AG20443 (cell line): ENCODE measurements at places on chromosomes 16 and 17.

DNA sequence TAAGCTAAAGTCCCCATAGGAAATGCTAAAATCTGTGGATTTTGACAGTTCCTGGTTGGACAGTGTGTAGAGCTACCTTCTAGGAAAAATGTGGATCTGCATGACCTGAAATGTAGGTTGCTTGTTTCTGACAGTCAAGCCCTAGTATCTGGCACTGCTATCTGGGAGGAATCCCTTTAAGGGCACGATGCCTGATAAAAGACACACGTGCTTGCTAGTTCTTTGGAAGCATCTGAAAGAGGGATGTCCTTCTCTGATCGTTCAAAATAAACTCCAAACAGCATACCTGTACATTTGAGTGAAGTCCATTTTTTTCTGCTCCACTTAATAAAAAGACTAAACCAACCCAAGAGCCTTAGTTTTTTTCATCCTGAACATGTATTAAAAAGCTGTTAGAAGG lies 101.3 kb downstream of the CDK5R1 start:
- no peak for DNase-seq

DNA sequence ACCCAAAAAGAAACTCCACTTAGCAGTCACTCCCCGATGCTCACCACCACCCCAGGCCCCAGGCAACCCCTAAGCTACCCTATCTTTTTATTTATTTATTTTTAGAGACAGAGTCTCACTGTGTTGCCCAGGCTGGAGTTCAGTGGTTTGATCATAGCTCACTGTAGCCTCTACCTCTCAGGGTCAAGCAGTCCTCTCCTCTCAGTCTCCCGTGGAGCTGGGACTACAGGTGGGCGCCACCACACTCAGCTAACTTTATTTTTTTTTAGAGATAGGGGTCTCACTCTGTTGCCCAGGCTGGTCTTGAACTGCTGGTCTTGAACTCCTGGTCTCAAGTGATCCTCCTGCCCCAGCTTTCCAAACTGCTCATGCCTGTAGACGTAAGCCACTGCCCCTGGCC lies 14.7 kb upstream of the GLIS2 start:
- no peak for DNase-seq

DNA sequence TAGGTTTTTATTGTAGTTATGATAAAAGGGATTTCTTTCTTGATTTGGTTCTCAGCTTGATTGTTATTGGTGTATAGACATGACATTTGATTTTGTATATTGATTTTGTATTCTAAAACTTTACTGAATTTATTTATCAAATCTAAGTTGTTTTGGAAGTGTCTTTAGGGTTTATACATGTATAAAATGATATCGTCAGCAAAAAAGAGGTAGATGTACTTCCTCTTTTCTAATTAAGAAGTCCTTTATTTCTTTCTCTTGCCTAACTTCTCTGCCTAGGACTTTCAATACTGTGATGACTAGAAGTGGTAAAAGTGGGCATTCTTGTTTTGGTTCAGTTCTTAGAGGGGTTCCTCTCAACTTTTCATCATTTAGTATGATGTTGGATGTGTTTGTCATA lies 487.3 kb upstream of the KIF2B start:
- DNase-seq: no peak

DNA sequence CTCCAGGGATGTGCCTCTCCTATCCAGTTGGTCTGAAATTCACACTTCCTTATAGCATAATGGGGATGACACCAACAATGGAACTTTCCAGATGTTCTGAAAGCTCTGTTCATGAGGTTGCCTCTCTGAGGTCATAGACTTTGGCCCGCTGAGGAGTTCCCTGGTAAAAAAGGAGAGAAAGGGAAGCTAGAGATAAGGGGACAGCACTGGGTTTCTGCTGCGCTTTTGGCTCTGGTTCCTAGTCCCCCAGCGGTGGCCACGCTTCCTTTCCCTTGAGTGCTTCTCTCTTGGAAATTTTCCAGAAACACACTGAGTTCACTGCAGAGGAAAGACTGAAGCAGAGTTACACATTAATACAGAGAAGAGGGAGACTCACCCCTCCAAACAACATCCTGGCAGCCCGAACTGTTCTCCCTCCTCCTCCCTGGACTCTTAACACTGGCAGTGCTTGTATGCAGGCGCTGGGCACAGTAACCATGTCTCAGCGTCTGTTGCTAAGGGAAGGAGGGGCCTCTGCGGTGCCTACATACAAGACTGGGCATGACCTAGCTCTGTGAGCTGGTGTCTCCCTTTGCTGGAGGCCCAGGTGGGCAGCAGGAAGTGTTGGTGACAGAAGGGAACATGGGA lies at the start of gene DNAH3:
DNAH3 (minus strand) TSS at position 472 of the 627 bp plus-strand sequence. CDS start 527 bp downstream, outside the sequence.
- peak; percentile 13 for DNase-seq

DNA sequence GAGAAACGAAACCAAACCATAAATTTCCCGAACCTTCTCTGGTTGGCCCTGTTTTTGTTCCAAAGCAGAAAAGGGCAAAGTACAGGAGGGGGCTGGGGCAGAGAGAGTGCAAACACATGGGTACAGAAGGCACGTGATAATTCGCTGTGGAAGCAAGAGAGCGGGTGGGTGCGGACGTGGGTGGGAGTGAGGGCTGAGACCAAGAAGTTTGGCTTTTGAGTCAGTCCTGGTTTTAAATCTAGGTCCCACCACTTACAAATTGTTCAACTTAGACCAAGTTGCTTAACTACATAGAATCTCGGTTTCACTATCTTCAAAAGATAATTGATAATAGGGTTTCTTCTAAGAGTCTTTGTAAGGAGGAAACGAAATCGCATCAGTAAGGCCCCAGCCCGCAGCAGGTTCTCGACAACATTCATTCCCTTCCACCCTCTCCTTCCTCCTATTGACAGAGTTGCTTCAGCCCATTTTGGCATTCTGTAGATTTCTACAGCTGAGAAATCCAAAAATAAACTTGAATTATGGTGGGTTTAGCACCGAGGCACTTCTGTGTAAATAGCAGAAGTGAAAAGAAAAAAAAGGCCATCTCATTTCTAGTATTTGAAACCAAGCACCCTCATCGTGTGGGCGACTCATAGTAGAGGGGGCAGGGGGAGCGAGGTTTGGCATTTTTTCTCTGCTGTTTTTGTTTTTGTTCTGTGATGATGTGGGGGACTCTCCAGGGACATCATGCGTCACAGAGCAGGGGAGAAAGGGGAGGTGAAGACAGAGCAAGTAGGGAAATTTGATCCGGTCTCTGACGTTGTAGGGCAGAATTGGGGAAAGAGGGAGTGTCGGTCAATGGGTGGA lies 33.6 kb upstream of the CCR7 start:
- no peak for DNase-seq

DNA sequence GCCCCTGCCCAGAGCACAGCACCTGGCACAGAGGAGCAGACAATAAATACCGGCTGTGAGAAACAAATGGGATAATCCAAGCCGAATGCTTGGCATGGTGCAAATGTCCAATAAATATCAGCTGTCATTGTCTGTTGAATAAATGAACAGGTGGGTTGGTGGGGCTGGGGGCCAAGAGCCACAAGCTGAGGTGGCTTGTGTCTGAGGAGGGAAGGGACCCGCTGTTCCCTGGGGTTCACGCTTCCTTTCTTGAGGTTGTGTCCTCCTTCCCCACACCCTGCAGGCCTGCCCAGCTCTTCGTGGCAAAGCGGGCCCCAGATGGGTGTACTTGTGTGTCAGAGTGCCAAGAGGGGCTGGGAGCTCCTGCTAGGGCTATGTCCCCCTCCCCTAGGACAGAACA lies 38.6 kb downstream of the ARHGAP27 start:
- DNase-seq: no peak

GRCh38 chr17:58120195-58120822 lies 27.9 kb upstream of the OR4D1 start:
- DNase-seq: peak; percentile 57

GRCh38 chr16:2782583-2783351 lies 4.6 kb downstream of the PRSS33 start:
- DNase-seq: no peak
